Astrocyte (in vitro differentiated cells and primary cell): ENCODE measurements at places on chromosomes 3 and 15.

- no peak for DNase-seq
Observed at GRCh38 chr3:14796403-14797077, 22.2 kb upstream of the FGD5 start.

DNA sequence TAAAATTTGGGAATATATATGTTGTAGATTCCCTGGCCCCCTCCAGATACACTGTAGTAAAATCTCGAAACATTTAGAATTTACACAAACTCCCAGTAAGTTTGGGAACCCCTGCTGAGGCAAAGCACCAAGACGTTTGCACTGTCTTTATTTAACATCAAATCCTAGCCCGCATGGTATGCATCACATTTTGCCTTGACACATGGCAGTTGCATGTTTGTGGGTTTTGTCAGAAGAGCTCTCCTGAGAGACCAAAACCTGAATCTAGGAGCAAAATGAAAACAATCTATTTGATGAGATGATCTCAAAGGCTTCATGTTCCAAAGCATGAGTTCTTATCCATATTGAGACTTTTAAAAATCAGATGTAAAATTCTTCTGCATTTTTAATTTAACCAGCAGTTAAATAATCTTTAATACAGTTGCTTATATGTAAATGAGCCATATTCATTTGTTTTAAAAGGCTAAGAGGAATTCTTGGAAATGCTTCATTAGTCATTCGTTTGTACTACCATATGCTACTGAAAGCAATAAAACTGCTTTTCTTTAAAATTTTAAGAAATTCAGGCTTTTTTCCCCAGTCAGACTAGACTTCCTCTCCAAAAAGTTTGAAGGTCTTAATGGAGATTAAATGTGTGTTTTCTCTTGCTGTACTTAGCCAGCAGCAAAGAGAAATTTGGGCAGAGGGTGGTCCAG lies 105.2 kb upstream of the BOC start:
- peak; percentile 36 for DNase-seq

- peak; percentile 85 for DNase-seq
Observed at GRCh38 chr15:49238342-49238741, 68.3 kb downstream of the GALK2 start.

- no peak for DNase-seq
Observed at GRCh38 chr3:16330351-16330750, 65.3 kb downstream of the OXNAD1 start.

DNA sequence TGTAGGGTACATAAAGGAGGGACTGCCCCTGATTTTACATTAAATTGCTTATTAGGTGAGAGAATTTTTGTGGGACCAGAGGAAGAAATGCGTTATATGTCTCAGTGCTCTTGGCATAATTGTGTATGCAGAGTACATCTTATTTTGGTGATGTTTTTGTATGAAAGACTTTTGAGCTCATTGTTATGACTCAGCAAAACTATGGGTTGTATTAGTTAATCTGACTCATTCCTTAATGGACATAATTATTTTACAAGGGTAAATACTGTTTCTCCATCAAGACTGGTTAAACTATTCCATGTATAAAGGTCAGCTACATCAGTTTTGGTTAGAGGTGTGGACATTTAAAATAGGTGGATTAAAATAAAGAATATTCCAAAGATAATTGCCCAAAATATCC lies 156.8 kb downstream of the ALCAM start:
- no peak for DNase-seq

GRCh38 chr3:57985176-57985983 lies 22.8 kb upstream of the FLNB start:
- no peak for DNase-seq

DNA sequence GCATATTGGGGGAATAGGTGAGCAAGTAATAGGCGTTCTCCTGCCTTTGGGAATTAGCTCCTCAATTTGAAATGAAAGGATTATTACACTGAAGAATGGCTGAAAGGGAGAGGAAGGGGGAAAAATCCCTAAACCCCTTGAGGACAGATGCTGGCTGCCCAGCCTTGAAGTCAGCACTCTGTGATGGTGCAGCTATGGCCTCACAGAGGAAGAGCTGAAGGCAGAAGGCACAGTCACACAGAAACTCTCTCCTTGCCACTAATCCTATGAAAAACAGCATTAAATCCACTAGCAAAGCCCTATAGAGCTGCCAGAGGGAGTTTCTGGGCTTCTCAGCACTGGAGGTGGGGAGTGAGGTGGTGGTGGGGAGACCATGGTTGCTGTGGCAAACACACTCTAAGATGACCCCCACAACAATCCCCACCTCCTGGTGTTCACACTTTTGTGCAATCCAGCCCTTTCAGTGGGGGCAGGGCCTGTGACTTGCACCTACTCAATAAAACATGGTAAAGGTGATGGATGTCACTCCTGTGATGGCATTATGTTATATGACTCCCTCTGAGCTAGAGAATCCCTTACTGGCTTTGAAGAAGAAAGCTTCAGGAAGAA lies 101.2 kb downstream of the RFTN1 start:
- no peak for DNase-seq

DNA sequence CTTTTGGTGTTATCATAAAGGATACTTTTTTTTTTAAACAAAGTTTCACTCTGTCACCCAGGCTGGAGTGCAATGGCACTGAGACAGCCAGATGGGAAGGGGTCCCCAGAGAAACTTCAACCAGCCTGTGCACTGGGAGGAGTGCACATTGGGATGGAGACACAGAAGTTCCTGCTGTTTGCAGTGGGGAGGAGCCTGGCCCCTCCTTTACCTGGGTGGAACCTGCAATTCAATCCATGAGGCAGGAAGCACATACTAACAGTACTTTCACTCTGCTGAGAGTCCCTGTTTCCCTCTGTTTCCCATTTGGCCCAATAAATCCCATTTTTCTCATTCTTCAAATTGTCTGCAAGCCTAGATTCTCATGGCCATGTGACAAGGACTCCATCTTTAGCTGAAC lies 42.3 kb upstream of the LHFPL4 start:
- DNase-seq: no peak

DNA sequence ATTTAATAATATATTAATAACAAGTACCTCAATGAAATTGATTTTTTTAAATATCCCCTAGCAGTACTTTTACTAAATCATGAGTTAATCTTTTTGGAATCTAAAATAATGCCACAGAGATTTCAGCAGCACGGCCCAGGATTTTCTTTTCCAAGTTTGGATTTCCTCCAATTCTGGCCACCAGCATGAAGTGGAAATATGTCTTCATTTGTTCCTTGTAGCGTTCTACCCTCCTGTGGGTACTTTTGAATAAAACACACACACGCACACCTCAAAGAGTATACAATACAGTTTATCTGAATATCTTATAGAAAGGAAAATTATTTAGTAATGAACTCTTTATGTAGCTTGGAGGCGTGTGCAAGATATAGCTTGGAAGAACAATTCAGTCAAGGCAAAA lies 125.1 kb upstream of the STT3B start:
- DNase-seq: peak; percentile 57

GRCh38 chr15:76335307-76336253 lies 993 bp upstream of the ISL2 start:
- DNase-seq: no peak

DNA sequence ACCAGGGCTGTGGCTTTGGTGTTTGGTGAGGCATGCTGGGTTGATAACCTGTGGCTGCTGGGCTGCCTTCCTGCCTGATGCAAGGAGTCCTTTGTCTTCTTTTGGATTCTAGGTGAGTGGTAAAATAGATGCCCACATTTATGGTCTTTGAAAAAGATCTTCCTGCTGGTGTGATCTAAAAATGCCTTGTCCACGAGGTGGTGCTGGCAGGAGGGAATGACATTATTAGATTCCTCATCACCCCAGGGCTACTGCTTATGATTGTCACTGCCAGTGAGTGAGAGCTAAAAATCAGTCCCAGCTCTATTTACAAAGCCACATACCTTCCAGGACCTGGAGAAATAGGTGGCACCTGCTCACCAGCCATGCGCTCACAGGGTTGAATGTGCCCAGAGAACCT lies 355.5 kb upstream of the ROPN1 start:
- DNase-seq: no peak
